ENCODE measurements at places on chromosomes 3 and 15. TPM values are rescaled to one million over a fixed set of nuclear protein-coding genes. Genes with fewer than 3 reads are reported as not detected.

DNA sequence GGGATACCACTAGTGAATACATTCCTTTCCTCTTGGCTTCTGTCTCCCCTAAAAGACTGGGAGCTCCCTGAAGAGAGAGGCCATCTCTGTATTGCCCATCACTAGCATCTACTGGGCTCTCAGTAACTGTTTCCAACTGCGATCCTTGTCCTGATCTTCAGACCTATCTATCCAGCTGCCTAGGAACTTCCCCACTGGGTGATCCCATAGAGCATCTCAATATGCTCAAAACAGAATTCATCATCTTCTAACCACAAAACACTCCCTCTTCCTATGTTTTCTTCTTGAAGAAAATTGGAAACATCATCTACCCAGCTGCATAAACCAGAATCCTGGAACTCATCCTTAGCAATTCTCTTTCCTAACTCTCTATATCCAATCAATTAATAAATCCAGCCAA, 54.6 kb downstream of the PLD1 start:
- H3K36me3 ChIP-seq = no peaks in the 10 kb centered on the region
- H3K27ac ChIP-seq = no peak overlapping the region
- H3K27me3 ChIP-seq = no peaks in the 10 kb centered on the region
- no peak overlapping the region for H3K4me3 ChIP-seq

DNA sequence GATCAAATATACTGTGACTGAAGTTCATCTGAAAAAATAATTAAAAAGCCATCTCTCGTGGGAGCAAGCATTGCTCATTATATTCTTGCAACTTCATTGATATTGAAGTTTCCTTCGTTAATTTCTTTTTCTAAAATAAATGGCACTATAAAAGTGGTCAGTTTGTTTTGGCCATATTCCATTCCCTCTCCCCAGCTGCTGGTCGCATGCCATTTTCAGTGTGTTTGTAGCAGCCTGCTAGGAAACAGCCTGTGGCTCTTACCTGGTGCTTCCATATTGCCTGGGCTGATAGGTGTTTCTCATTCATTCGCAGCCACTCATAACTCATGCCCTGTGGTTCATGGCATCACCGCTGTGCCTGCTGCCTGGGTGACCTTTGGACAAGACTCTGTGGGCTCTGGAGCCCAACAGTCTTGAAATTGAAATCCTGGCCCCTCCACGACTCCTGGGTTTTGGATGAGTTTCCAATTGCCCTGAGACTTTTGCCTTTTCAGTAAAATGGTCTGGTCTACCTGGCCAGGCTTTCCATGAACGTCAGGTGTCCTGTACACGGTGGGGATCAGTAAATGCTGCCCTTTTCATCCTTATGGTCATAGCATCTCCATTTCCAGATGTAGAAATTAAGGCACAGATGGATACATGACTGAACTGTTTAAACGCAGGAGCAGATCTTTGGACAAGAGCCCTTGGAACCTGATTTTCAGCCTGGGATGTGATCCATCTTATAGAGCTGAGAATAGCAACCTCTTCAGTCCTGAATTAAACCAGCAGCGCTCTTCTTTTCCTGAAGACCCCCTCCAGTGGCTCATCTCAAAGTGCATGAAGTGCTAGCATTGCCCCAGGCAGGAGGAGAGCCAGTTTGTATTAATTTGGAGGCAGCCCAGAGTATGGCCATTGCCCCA, 69.4 kb downstream of the SLCO3A1 start:
- H3K27me3 ChIP-seq = no peaks in the 10 kb centered on the region
- no peak overlapping the region for H3K4me3 ChIP-seq
- no peak for DNase-seq
- H3K4me1 ChIP-seq = peaks cover 26% of the 10 kb centered on the region
- H3K27ac ChIP-seq = no peak overlapping the region
- no peaks in the 10 kb centered on the region for H3K36me3 ChIP-seq

DNA sequence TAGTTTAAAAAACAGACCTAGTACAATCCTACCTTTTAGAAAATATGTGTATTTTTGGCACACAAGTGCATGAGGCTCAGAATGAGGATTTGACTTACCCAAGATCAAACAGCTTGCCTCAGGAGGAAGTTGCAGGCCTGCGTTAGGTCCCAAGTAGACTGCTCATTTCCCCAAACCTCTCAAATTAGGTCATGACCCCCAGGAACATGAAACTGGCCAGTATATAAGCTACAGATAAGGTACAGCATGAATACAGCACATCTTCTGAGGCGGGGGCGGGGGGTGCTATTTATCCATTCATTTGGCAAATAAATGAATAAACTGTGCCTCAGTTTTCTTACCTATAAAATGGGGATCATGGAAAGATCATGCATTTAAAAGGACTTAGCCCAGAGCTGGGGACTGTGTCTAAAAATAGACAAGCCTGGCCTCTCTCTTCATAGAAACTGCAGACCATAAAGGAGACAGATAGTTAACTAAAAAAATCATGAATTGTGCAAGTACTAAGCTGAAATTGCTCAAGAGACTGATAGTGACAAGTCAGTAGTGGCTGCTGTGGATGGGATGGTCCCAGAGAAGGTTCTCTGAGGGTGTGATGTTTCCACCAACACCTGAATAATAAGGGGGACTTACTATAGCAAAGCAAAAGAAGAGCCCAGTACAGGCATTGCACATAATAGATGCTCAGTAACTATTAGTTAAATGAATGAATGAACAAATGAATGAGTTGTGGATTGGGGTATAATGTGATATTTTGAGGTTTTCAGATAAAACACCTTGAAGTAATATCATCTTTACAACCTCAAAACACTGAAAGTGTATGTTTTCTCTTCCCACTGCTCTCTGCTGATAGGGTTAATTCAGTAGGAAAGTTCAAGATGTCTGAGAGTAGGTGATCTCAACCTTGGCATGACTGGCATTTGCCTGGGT, 258.5 kb upstream of the PROK2 start:
- no peak overlapping the region for H3K4me3 ChIP-seq
- no peaks in the 10 kb centered on the region for H3K4me1 ChIP-seq
- H3K27ac ChIP-seq = no peak overlapping the region
- H3K36me3 ChIP-seq = no peaks in the 10 kb centered on the region
- no peaks in the 10 kb centered on the region for H3K27me3 ChIP-seq

GRCh38 chr3:16366581-16366980, 101.6 kb downstream of the OXNAD1 start:
- peaks cover 25% of the 10 kb centered on the region for H3K4me1 ChIP-seq
- no peaks in the 10 kb centered on the region for H3K36me3 ChIP-seq
- DNase-seq = no peak
- H3K27ac ChIP-seq = no peak overlapping the region
- no peaks in the 10 kb centered on the region for H3K27me3 ChIP-seq
- H3K4me3 ChIP-seq = no peak overlapping the region

GRCh38 chr3:30311781-30312180, 294.6 kb upstream of the TGFBR2 start:
- H3K27ac ChIP-seq = no peak overlapping the region
- DNase-seq = no peak
- no peaks in the 10 kb centered on the region for H3K36me3 ChIP-seq
- peaks cover 6% of the 10 kb centered on the region for H3K4me1 ChIP-seq
- H3K4me3 ChIP-seq = no peak overlapping the region
- no peaks in the 10 kb centered on the region for H3K27me3 ChIP-seq

GRCh38 chr3:123384256-123384655, 64.6 kb downstream of the ADCY5 start:
- H3K36me3 ChIP-seq = no peaks in the 10 kb centered on the region
- no peak overlapping the region for H3K4me3 ChIP-seq
- peaks cover 8% of the 10 kb centered on the region for H3K4me1 ChIP-seq
- DNase-seq = no peak

DNA sequence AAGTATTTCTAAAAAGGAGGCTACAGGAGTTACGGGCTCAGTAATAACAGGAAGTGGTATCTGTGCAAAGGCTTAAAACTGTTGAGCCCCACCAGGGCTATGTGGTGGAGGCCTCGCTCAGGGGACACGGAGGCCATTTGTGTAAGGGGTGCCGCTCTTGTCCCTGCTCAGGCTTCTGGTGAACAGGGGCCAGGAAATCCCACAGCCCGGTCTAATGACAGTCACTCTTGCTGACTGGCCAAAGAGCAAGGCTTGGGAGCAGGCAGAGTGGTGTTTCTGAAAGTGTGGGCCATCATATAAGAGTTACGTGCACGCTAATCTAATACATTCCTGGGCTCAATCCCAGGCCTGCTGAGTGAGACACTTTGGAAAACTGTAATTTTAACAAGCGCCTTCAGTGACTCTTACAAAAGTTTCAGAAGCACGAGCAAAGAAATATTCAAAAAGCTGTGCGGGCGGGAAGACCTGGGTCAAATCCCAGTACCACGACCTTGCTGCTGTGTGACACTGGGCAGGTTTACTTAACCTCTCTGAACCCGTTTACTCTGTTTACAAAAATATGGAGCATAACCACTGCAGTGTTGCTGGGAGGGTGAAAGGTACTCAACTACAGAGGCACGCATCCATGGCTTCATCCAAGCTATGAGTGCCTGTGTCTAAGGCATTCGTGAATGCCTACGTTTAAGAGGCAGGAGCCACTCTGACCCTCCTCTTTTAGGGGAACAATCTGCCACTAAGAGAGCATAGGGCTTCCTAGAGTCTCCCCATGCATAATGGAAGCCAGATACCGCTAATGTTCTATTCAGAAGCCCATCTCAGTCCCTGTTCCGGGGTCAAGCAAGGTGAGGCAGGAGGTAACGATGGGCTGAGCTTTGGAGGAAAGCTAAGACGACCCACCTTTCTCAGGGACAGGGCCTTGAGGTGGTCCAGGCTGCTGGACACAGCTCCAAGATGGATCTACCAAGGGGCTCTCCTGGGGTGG, 2.0 kb downstream of the ATP10A start:
- H3K27me3 ChIP-seq = peaks cover 74% of the 10 kb centered on the region
- no peak overlapping the region for H3K27ac ChIP-seq
- no peak for DNase-seq

DNA sequence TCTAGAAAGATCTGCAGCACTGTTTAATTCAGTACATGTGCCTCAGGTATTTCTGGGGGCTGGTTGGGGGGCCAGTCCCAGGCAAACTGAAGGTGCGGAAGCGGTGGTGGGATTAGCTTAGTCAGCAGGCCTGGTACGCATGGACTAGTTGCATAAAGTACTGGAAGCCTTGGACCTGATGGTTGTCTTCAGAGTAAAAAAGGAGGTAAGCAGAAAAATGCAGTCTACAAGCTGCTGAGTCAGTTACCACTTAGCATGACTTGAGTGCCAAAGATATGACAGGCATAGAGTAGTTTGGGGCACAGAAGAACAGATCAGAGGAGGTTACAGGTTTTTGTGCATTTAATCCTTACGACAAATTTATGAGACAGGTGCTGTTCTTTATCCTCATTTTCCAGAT, 19.9 kb upstream of the GOLGA8J start:
- no peak overlapping the region for H3K4me3 ChIP-seq
- H3K27me3 ChIP-seq = no peaks in the 10 kb centered on the region
- peaks cover 5% of the 10 kb centered on the region for H3K4me1 ChIP-seq
- no peaks in the 10 kb centered on the region for H3K36me3 ChIP-seq
- H3K27ac ChIP-seq = no peak overlapping the region
- DNase-seq = no peak

DNA sequence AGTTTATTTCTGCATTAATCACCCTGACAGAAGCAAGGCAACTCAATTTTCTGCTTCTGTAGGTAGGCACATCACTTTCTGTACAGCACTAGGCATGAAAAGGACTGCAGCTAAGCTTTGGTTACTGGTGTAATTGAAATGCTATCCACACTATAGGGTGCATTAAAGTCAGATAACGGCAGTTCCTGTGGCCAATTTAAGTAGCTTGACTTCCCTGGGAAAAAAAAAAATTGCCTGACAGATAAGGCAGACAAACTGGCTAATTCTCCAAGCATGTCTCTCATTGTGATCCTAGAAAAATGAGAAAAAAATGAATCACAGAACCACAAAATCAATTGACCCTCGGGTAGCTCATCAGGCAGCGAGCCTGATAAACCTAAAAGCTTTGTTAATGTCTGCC, 151.4 kb downstream of the MEIS2 start:
- no peaks in the 10 kb centered on the region for H3K27me3 ChIP-seq
- no peaks in the 10 kb centered on the region for H3K36me3 ChIP-seq
- H3K4me3 ChIP-seq = no peak overlapping the region
- peak; percentile 24 for DNase-seq

GRCh38 chr3:21056293-21056692, 694.7 kb downstream of the ZNF385D start:
- no peaks in the 10 kb centered on the region for H3K36me3 ChIP-seq
- no peak overlapping the region for H3K27ac ChIP-seq
- H3K4me1 ChIP-seq = peaks cover 4% of the 10 kb centered on the region
- no peaks in the 10 kb centered on the region for H3K27me3 ChIP-seq
- H3K4me3 ChIP-seq = no peak overlapping the region

- no peak overlapping the region for H3K27ac ChIP-seq
- H3K4me3 ChIP-seq = no peak overlapping the region
- DNase-seq = no peak
- no peaks in the 10 kb centered on the region for H3K4me1 ChIP-seq
Measured at GRCh38 chr3:171970301-171970788, 69.0 kb upstream of the FNDC3B start.

DNA sequence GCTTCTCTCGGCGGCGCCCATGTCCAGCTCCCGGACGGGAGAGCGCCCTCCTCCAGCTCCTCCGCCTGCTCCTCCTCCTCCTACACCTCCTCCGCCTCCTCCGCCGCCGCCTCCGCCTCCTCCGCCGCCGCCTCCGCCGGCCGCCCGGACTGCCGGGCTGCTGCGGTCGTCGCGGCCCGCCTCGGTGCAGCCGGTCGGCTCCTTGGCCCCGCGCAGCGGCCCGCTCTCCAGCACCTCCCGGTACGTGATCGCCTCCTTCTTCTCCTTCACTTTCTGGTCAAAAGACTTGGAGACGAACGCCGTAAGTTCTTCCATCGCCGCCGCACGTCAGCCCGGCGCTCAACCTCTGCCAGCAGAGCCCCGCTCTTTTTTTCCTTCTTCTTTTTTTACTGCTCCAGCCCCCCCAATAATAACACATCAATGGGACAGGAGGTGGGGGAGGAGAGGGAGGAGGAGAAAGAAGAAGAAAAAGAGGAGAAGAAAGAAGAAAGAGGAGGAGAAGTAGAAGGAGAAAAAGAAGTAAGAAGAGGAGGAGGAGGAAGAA, 438 bp downstream of the SHOX2 start:
- peak overlapping the region; percentile 52 for H3K4me3 ChIP-seq
- H3K27me3 ChIP-seq = peaks cover 90% of the 10 kb centered on the region
- no peak overlapping the region for H3K27ac ChIP-seq
- peak; percentile 78 for DNase-seq
- H3K4me1 ChIP-seq = peaks cover 1% of the 10 kb centered on the region
- no peaks in the 10 kb centered on the region for H3K36me3 ChIP-seq

GRCh38 chr3:185164428-185165217, 11.8 kb upstream of the C3orf70 start:
- no peaks in the 10 kb centered on the region for H3K36me3 ChIP-seq
- no peak overlapping the region for H3K4me3 ChIP-seq
- DNase-seq = no peak
- H3K4me1 ChIP-seq = no peaks in the 10 kb centered on the region
- H3K27ac ChIP-seq = no peak overlapping the region

- peaks cover 31% of the 10 kb centered on the region for H3K27me3 ChIP-seq
- peak; percentile 65 for DNase-seq
- H3K4me3 ChIP-seq = no peak overlapping the region
- H3K4me1 ChIP-seq = peaks cover 18% of the 10 kb centered on the region
- no peak overlapping the region for H3K27ac ChIP-seq
- H3K36me3 ChIP-seq = no peaks in the 10 kb centered on the region
Measured at GRCh38 chr15:40354408-40355171, 3.4 kb upstream of the DISP2 start.

HAUS2 gene
- 42.9 TPM for total RNA-seq

THRB gene
- total RNA-seq = 1.1 TPM

MAP3K13 gene
- total RNA-seq = 23.3 TPM

NR1I2 gene
- 0.22 TPM for total RNA-seq

ARNT2 gene
- 20.1 TPM for total RNA-seq
